ENCODE measurements at places on chromosomes 11 and 22.

GRCh38 chr11:102936864-102937509 is 18.5 kb downstream of the MMP13 start:
- no peaks in the 10 kb centered on the region for H3K36me3 ChIP-seq
- H3K27me3 ChIP-seq, result no peaks in the 10 kb centered on the region
- no peak overlapping the region for H3K27ac ChIP-seq
- H3K4me1 ChIP-seq, result no peaks in the 10 kb centered on the region

- DNase-seq, result no peak
- no peaks in the 10 kb centered on the region for H3K4me1 ChIP-seq
These were observed 537.4 kb downstream of the TMEM135 start for GRCh38 chr11:87575088-87575487.

DNA sequence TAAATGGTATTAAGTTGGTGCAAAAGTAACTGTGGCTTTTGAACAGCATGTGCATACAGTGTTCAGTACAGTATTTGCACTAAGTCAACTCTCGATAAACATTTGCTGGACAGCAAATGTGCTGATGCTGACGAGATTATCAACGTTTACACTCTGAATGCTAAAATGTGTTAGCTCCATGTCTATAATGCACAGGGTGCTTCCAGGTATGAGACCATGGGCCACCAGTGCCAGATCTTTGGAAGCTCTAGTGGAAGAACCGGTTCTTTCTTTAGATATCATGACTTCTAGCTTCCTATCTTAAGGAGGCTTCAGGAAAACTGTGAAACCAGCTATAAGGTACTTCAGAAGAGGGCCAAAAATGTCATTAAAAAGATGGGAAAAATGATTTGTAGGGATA is 17.2 kb downstream of the SNX19 start:
- H3K4me3 ChIP-seq, result no peak overlapping the region
- no peaks in the 10 kb centered on the region for H3K27me3 ChIP-seq
- no peak overlapping the region for H3K27ac ChIP-seq

GRCh38 chr11:7536100-7536499 is 22.3 kb downstream of the PPFIBP2 start:
- H3K27me3 ChIP-seq, result no peaks in the 10 kb centered on the region
- no peak overlapping the region for H3K4me3 ChIP-seq
- H3K36me3 ChIP-seq, result no peaks in the 10 kb centered on the region
- no peak for DNase-seq

- H3K36me3 ChIP-seq, result no peaks in the 10 kb centered on the region
- no peak overlapping the region for H3K4me3 ChIP-seq
- H3K27ac ChIP-seq, result no peak overlapping the region
- peaks cover 4% of the 10 kb centered on the region for H3K27me3 ChIP-seq
- H3K4me1 ChIP-seq, result no peaks in the 10 kb centered on the region
These were observed 34.1 kb upstream of the TLCD5 start for GRCh38 chr11:120290956-120291355.

DNA sequence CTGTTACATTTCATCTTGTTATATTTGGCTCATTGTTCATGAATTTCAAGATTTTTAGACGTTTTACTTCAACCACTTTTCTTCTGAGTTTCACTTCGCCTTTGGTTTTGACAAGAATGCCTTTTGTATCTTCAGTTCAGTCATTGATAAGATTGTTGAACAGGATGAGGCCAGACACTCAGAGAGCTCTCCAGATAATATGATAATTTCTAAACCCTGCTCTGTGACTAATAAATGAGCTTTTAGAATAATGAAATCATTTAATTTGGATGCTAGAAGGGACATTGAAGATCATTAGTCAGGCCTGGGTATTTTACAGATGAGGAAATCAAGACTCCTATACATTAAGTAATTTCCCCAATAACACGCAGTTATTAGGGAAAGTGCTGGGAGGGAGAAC is 37.2 kb upstream of the GRAMD1B start:
- no peaks in the 10 kb centered on the region for H3K27me3 ChIP-seq
- H3K27ac ChIP-seq, result no peak overlapping the region
- no peaks in the 10 kb centered on the region for H3K4me1 ChIP-seq
- H3K36me3 ChIP-seq, result no peaks in the 10 kb centered on the region
- no peak for DNase-seq

Data from Caco-2 (cell line).